ENCODE measurements at places on chromosomes 16 and 17.

DNA sequence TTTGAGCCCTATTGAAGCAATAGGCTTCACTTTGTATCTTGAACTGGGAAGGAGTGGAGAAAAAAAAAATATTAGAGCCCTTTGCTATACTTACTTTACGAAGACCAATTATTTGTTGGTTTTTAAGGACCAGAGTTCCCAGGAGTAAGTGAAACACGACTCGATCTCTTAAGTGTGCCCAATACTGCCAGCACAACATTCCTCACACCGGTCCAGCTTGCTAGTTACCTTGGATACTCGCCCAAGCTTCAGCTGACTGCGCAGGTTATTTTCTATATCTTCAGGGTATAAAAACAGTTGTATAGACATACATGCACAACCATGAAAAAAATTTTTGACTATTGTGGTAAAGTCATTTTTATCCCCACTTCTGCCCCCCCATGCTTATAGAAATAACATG lies 72.1 kb downstream of the RPTOR start:
- no peak for DNase-seq

GRCh38 chr16:56918467-56919012 lies 13.4 kb upstream of the HERPUD1 start:
- no peak for DNase-seq

DNA sequence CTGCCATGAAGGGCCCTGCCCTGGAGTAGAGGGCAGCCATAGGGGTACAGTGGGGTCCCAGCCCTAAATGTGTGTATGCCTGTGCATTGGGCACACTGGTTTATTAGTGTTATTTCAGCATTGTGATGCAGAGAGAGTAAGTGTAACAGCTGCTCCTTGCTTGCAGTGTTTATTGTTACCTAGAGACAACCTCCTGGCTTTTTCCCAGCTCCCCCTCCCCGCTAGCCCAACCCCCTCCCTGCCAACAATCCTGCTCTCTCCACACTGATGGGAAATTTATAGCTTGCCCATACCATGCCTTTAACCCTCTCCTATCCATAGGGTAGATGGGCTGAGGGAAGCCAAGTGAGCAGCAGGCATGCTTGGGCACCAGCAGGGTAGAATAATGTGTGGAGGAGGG lies 51.3 kb downstream of the NEUROD2 start:
- DNase-seq, result no peak

GRCh38 chr17:39927929-39928857 lies 661 bp downstream of the LRRC3C start:
- no peak for DNase-seq

DNA sequence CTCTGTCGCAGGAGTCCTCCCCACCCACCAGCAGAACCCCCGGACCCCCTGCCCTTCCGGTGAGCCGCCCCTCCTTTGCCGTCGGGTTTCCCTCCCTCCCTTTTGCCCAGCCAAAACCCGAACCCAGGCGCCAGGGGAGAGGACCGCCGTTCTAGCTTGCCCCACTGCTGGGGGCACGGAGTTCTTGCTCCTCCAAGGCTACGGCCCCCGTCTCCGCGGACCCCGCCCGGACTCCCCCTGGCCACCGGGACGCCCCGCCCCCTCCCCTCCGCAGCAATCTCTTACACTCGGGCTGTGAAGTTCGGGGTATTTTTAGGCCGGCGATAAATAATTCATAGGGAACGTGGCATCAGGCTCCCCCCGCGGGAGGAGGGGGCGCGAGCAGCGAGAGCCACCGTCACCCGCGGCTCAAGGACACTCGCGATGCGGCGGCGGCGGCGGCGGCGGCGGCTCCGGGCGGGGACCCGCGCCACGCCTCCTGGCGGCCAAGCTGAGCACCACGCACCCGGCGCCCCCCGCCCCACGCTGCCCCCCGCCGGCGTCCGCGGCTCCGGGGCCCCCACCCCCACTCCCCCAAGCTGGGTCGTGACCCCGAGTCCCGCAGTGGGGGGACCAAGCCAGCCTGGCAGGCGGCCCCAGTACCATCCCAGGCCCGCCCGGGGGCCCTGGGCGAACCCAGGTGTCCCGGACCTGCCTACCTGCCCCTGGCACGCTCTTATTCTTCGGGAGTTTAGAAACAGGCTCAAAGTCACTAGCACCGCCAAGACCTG lies at the start of gene GRIN2C:
Gene GRIN2C (minus strand): TSS at position 427 of the 770 bp plus-strand sequence. CDS start 4,793 bp downstream, outside the sequence.
- peak; percentile 17 for DNase-seq

GRCh38 chr17:75181608-75182318 lies 996 bp downstream of the SUMO2 start:
- DNase-seq, result peak; percentile 12

GRCh38 chr17:29565643-29566472 lies 979 bp downstream of the ABHD15 start:
- peak; percentile 52 for DNase-seq

GRCh38 chr17:43994272-43995149 lies 9.9 kb upstream of the NAGS start:
- peak; percentile 47 for DNase-seq

- DNase-seq, result no peak
These were observed 32.5 kb downstream of the TPSG1 start for GRCh38 chr16:1192384-1193073.

DNA sequence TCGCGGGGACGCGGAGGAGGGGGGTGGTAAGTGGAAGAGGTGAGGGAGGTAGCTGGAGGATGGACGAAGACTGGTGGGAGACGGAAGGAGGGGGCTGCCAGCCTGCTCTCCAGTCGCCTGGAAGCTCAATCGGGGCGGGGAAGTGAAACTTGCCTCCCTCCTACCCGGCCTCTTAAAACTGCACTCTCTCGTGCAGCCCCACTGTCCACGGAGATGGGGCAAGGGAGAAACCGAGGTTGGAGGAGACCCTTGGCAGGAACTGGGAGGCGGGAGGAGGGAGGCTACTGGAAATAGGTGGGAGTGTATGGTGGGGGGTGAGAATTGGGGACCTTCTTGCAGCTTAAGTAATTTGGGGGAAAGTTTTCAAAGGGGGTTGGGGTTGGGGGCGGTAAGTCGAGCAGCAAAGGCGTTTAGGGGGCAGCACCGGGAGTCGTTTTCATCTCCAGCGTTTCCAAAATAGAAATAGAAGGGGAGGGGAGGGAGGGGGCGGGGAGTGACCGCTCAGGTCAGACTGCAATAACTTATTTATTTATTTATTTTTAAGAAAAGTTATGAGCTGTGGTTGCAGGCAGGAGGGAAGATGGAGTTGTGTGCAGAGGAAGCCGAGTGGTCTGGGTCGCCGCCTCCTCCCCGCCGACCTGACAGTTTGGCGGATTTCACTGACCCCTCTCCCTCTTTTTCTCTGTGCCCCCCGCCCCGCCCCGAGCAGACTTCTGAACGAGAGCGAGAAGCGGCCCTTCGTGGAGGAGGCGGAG lies 1.4 kb downstream of the SOX9 start:
- no peak for DNase-seq

DNA sequence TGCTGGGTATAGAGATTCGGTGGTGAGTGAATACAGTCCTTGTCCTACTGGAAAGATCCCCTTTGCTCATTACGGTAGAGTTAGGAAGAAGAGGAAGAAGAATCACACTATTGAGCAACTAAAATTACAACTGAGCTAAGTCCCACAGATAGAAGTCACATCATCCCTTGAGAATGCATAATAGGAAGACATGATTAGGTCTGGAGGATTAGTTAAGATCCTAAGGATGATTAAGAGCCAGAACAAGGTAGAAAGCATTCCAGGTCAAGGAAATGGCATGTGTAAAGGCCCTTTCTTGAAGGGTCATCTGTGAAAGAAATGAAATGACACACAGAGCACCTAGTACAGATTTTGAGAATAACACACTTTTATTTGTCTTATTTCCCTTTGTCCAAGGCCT lies 503.5 kb downstream of the HAPSTR1 start:
- no peak for DNase-seq

DNA sequence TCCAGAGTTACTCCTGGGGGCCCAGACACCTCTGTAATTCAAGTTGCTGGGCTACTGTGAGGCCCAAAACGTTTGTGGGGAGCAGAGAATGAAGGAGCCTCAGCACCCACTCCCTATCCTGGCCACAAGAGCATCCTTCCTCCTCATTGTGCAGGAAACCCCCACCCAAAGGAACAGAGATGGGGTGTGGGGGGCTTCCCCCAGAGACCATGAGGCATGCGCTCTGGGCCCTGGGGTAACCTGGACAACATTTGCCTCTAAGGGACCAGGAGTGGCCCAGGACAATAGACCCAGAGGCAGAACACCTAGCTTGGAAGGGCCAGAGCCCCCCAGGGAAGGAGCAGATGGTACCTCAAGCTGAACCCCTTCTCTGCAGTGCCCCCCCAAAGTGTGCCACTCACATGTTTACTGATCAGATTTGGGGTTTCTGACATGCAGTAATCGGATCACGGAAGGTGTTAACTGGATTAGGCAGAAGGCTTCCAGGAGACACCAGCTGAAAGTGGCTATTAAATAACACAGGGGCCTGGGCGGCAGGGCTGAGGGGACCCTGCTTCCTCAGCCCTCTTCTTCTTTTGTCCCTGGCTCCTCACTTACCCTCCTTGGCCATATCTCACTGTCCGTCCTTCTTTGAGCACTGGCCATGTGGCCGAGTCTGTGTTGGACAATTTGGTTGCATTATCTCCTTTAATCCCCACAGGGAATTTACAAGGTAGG lies 50.8 kb downstream of the SDK2 start:
- no peak for DNase-seq

DNA sequence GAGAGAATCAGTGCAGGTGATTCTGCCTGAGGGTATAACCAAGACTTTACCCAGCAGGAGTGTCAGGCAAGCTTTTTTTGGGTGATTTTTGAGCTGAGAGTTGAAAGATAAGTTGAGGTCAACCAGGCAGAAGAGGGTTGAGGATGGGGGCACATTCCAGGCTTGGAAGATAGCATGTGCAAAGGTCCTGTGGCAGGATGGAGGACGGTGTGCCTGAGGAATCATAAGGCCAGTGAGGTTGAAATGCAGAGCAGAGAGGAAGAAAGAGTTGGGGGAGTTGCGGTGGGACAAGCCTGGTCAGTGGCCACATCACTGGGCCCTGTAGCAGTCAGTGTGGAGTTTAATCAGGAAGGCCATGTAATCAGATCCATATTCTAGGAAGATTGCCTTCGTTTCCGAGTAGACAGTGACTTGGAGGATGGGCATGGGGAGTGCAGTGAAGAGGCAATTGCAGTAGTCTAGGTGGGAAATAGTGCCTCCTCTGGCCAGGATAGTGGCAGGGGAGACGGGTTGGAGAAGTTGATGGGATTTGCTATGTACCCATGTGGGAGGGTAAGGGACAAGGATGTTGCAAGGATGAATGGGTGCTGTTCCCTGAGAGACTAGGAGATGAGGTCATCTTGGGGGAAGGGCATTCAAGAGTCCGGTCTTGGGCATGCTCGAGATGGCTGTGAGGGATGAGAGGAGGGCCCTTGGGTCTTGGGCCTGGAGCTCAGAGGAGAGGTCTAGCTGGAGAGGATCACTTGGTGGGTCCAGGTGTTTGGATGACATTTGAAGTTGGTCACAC lies 3.9 kb downstream of the PLEKHG4 start:
- no peak for DNase-seq

DNA sequence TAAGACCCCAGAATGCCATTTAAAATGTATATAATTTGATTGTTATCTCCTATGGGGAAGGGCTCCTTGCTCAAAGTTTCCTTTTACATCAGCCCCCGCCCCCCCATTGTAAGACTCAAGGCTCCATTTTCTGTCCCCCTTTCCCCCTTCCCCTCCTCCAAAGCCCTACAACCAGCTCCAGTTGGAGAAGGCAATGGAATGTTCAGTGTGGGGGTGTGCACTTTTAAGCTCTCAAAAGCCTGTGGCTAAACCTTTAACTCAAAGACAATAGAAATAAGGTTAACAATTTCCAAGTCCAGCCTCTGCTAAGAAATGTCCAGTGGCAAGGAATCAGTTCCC lies 114.7 kb downstream of the NOG start:
- DNase-seq, result no peak

GRCh38 chr16:61993108-61993507 lies 43.1 kb downstream of the CDH8 start:
- no peak for DNase-seq

DNA sequence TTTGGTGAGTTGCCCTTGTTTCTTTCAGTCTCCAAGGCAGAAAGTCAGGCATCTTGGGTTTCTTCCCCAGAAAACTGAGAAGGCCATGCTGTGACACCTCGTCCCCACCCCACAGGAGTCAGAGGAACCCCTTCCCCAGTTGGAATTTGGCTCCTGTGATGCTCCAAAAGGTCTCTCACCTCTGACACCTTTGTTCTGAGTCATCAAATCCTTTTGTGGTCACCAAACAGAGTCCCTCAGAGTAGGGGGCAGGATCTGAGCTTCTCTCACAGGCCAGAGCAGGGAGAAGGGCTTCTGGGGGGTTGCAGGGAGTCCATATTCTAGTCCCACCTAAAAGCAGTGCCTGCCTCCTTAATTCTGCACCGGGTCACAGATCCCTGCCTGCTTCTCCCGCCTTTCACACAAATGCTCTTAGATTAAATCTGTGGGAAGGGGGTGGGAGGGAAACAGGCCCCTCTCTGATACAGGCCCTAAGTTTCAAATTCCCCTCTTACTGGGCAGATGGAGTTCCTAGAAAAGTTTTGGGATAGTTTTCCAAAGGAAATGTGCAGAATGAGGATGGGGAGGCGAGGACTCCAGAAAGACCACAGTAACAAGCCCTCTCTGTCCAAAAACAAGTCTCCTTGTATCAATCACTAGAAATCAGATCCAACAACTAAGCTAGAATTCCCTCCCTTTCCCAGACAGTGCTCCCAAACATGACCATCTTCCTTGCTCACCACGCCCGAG lies 1.3 kb downstream of the PHOSPHO1 start:
- DNase-seq, result no peak

- no peak for DNase-seq
These were observed 78.7 kb upstream of the LGALS9 start for GRCh38 chr17:27552276-27552732.

GRCh38 chr17:14781123-14781522 lies 480.2 kb downstream of the HS3ST3B1 start:
- DNase-seq, result no peak

DNA sequence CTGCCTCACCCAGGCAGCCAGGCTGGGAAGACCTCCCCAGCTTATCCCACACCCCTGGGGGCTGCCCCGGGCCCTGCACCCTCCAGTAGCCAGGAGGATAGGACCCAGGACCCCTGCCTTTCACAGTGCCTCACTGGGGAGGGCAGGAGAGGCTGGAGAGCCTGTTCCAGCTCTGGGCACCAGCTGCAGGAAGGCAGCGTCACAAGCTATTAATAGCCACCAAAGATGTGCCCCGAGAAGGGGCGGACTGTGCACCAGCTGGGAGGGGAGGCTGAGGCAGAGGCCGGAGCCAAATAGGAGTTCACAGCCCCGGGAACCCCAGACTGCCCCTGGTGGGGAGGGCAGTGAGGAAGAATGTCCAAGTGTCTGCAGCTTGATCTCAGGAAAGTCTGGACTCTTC lies 8.8 kb downstream of the SBK1 start:
- no peak for DNase-seq

DNA sequence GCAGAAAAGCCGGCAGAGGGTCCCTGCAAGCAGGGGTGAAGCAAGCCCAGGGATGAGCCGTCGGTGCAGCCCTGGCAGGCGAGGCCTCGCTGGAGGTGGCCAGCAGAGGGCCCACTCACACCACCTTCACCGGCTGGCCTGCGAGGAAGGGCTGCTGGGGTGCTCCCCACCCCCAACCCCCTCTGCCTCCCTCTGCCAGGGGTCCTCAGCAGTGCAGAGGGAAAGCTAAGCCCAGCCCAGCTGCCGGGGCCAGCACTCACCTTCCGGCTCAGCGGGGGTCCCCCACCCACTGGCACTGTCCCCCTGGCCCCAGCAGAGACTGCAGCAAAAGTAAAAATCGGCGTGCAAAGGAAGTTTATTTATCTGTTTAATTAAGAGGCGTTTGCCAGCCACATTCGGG lies 113.4 kb downstream of the ENGASE start:
- DNase-seq, result no peak

- DNase-seq, result no peak
These were observed 14.0 kb upstream of the BAIAP2 start for GRCh38 chr17:81020767-81021497.

- DNase-seq, result no peak
These were observed 1.6 kb downstream of the TPPP3 start for GRCh38 chr16:67391424-67392300.

All from activated T-helper 1 cell treated with Interleukin-2 at 50 U/mL for 16 hours (primary cell).